ENCODE measurements at places on chromosomes 3 and 15.
A peak's percentile ranks its signal among the peaks of the same experiment; 100 is the strongest.

GRCh38 chr3:126911162-126912026, 71.5 kb upstream of the PLXNA1 start:
- peak; percentile 71 for DNase-seq

DNA sequence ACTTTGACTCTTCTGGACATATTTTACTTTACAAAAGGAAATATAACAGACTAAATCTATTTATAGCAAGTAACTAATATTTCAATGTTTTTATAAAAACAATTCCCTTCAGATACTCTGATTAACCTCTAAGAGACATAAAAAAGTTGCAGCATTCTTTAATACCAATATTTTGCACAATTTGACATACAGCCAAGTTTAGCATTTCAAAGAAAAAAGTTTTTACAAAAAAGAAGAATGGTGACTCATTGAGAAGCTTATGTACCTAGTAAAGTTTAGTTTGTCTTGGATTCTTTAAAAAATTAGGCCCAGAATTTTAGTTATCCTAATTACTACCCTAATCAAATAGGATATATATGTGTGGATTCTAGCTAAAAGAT, 17.6 kb downstream of the DAZL start:
- DNase-seq: no peak

- no peak for DNase-seq
Observed at GRCh38 chr3:112602217-112602838, 38.6 kb downstream of the CCDC80 start.

- no peak for DNase-seq
Observed at GRCh38 chr3:151630938-151631441, 102.7 kb upstream of the AADACL2 start.

- DNase-seq: no peak
Observed at GRCh38 chr3:81643721-81644120, 117.7 kb downstream of the GBE1 start.

- DNase-seq: no peak
Observed at GRCh38 chr3:158918008-158918407, 116.2 kb downstream of the MFSD1 start.

- DNase-seq: no peak
Observed at GRCh38 chr3:33808559-33808958, 10.1 kb downstream of the PDCD6IP start.

- DNase-seq: no peak
Observed at GRCh38 chr15:52695154-52695553, 16.0 kb upstream of the ATOSA start.

DNA sequence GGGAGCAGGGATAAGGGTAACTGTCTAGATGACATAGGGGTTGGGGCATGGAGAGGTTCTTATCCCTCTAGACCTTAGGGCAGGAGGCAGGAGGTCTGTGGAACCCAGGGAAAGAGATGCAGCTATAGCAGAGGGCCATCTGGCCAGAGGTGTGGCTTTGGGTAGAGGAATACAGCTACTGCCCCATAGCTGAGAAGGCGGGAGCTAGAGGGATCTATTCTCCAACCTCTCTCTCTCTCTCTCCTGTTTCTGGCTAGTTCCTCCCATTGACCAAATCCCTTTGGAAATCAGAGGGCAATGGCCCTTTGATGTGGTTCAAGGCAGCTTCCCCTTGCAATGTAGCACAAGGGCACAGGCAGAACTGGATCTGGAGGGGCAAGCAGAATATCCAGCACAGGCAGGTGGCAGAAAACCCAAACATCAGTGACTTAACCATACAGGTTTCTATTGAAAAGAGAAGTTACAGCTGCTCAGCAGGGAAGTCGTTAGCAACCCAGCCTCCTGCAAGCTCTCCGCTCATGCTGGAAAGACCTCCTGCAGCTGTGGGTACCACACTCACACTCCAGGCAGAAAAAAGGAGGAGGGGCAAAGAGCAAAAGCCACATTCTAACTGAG, 22.3 kb upstream of the LMOD3 start:
- DNase-seq: no peak

GRCh38 chr3:178686826-178687225, 150.6 kb downstream of the KCNMB2 start:
- DNase-seq: no peak

GRCh38 chr15:67468416-67468815, 52.5 kb upstream of the C15orf61 start:
- no peak for DNase-seq

DNA sequence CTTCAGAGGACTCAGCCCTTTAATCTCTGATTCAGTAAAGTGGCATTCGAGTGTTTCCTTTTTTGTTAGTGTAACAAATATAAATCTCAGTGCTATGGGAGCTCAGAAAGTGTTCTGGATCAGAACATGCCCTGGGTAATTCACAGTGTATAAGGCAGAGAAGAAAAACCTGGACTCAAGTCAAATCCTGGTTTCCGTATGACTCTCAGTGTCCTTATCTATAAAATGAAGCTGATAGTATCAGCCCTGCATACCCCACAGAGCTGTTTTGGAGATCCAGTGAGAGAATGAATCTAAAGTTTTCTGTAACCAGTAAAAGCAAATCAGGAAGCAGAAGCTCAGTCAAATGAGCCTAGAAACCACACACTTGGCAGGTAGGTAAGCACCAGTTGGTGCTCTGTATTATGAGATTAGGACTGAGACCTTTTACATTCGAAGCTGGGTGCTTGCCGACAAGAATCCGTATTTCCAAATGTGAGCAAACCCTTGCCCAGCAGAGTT, 67.2 kb downstream of the IL1RAP start:
- DNase-seq: no peak

DNA sequence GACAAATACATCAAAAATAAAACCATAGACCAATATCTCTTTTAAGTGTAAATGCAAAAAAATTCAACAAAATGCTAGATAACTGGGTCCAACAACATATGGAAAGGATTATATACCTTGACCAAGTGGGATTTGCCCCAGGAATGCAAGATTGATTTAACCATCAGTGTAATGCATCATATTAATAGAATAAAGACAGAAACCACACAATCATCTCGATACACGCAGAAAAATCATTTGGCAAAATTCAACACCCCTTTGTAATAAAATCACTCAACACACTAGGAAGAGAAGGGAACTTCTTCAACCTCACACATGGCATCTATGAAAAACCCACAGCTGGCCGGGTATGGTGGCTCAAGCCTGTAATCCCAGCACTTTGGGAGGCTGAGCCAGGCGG, 19.5 kb downstream of the GREM1 start:
- DNase-seq: no peak

GRCh38 chr15:55652909-55653495, 64.9 kb upstream of the PYGO1 start:
- no peak for DNase-seq

GRCh38 chr3:73781541-73781940, 156.8 kb upstream of the PDZRN3 start:
- DNase-seq: no peak

DNA sequence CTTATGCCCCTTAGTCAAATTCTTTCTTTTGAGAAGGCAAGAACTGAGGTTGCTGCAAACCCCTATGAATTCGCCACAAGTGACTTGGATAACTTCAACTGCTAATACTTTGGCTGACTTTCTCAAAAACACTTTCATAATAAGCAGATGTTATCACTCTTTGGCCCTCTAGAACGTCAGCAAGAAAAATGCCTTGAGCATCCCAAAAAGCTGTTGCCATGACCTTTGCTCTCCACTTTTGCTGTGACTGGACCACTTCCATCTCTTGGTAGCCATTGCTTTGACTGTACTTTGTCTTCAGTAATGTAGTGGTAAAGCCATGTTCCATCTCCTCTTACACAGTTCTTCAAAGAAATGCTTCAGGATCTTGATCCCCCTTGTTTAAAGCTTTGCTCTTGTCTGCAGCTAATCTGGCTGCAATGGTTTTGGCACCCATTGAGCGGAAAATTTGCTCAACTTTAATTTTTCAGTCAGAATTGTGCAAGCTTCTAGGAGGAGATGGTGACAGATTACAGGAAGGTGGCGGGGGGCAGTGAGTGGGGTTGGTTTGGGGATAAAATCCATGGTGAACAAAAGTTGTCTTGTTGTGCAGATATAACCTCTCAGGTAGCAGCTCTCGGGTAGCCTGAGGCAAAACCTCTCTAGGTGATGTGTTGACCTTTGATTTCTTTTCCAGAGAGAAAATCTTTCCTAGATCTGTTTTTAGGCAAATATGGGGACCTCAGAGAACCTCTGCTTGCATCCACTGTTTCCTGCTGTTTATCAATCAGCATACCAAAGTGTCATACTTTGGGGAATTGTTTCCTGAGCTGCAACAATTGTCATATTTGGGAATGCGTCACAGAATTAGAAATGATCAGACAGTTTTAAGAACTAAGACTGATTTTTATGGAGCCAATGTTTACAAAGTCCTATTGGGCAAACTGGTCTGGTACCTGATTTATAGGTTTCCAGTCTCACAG, 83.6 kb downstream of the CCR1 start:
- no peak for DNase-seq

DNA sequence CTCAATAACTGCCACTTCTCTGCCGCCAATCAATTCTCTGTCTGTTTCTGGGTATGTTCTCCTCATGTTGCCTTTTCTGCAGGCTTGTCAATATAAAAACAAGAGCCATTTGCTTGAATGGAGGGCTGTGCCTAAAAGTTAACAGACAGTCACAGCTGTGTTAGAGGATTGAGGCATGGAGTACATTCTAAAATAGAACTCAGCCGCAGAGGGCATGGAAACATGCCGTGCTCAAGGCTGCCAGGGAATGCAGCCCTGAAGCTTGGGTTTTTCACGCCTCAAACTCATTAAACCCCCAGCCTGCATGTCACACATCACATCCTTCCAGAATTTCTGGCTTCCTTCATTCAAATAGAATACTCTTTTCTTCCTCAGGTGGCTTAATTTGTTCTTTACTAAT, 166.6 kb downstream of the TPRG1 start:
- DNase-seq: no peak

GRCh38 chr3:53261712-53262111, 5.9 kb upstream of the TKT start:
- DNase-seq: no peak

DNA sequence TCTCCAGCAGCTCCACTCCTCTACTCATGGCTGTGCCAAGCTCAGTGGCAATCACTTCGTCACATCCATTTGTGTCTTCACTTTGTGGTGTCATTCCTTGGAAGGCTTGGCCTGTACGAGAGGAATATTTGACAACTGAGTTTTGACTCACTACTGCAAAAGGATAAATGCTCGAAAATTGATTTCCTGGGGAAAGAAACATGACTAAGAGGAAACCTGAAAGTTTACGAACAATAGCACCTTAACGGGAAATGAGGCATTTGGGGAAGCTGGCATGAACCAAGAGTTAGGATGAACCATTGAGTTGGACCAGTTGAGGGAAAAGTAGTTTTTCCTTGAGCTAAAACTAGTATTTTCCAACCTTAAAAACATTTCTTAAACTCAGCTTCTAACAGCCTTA, 74.2 kb upstream of the ABHD17C start:
- DNase-seq: no peak

GRCh38 chr15:66046326-66046725, 177.0 kb downstream of the RAB11A start:
- no peak for DNase-seq

DNA sequence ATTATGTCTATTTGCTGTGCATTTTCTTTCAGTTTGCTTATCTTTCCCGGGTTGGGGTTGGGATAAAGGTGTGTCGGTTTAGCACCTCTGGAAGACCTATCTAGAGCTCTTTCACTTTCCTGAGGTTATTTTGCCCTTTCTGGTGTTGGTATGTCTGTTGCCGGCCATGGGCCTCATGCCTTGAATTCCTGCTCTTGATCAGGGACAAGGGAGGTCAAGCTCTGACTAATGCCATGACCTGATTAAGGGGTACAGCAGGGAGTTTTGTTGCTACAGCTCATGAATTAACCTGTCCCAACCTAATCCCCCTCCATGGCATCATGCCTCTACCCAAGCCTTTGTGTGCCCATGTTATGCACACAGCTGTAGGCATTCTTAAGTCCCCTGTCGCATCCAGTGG, 70.5 kb upstream of the GOLGA6B start:
- no peak for DNase-seq

DNA sequence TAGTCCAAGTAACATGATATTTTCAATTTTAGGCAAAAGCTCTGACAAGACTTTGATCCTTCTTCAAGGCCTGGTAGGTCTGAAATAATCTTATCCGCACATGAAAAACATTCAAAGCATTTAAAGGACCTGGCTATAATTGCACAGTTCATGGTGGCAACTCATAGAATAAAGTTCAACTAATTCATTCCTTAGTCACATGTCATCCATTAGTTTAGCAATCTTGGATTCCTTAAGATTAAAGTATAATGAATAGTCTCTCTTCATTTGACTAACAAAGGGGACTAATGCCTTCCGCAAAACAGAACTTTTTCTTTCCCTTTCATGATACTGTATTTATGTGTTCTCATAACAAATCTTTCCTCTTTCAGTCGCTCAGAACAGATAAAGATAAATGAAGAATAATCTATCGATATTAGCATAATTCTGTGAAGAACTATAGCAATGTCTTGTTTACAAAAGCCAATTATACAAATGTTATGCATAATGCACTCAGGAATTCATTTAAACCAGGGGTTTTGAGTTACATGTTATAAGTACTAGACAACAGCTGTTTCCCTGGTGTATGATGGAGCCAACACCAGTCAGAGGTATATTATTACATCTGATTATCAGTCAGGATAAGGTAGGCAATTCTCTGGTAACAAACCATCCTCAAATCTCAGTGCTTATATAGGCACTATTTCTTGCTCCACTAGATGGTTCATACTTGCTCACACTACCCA, 172.5 kb downstream of the POTEB3 start:
- no peak for DNase-seq

GRCh38 chr3:14135581-14135980, 10.7 kb downstream of the TMEM43 start:
- DNase-seq: no peak

DNA sequence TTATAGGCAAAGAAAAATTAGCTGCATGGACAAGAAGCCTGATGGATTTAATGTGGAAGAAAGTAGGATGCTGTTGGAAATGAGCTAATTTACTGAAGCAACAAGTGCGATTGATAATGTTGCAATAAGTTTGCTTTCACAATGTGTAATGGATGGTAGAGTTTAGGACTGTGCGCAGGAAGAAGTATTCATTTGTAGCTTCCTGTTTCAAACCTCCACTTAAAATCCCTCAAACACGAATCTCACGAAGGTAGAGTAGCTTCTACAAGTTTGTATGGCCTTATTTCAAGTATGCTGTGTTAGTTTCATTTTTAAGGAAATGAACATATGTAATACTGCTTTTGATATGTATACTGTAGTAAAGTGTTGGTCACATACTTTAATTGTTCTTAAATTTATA, 42.3 kb downstream of the KCNH8 start:
- DNase-seq: no peak

- DNase-seq: no peak
Observed at GRCh38 chr3:64491843-64492242, 196.0 kb downstream of the ADAMTS9 start.

- DNase-seq: no peak
Observed at GRCh38 chr3:115359536-115359935, 212.4 kb upstream of the ZBTB20 start.

DNA sequence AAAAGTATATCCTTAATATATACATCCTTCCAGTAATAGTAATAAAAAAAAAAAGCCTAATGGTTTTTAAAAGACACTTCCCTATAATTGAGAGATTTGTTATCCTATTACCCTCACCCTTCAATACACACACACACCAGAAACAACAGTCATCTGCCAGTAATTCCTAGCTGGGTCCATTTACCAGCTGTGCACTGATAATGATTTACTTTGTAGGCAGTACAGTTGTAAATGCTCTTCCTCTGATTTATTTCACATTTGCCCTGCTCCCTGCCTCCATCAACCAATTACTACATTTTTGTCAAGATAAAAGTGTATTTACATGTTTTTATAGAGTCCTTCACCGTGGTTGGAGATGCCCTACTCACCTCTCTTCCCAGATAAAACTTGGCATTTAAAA, 12.4 kb downstream of the TPM1 start:
- no peak for DNase-seq
